ENCODE measurements at places on chromosomes 6 and 20. TPM values are rescaled to one million over a fixed set of nuclear protein-coding genes. Genes with fewer than 3 reads are reported as not detected.

SCRT2 gene
- polyA plus RNA-seq, result not detected

KCNK5 gene
- polyA plus RNA-seq, result not detected

- DNase-seq, result no peak
Measured at GRCh38 chr6:134902074-134902861, 47.6 kb downstream of the ALDH8A1 start.

GRCh38 chr6:86192123-86192522, 549.4 kb upstream of the SYNCRIP start:
- DNase-seq, result no peak

DNA sequence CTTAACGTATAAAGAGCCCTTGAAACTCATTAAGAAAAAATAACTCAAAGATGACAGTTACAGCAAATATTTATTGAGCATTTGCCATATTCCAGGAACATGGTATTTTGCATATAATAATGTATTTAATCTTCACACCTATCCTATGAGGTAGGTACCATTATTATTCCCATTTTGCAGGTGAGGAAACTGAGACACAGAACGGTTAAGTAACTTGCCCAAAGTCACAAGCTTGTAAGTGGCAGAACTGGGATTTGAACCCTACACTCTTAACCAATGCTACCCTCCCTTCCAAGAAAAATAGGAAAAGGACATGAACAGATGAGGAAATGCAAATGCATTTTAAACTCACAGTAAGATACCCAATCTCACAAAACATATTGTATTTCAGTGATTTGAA, 5.3 kb upstream of the UBE2V1 start:
- no peak for DNase-seq
